Thoracic aorta endothelial cell (primary cell): ENCODE measurements at places on chromosomes 5 and 9. TPM values are rescaled to one million over a fixed set of nuclear protein-coding genes. Genes with fewer than 3 reads are reported as not detected.

Gene MELK
- total RNA-seq = 53.9 and 73.0 TPM in 2 replicates

Gene PCDHB4
- total RNA-seq = 0.07 and 0.13 TPM in 2 replicates

Gene CLIC3
- total RNA-seq = 0.14 and 0.27 TPM in 2 replicates

Gene SELENOP
- total RNA-seq = 0.66 and 3.4 TPM in 2 replicates

Gene FOXD1
- total RNA-seq = 0.13 TPM in 1 of 2 replicates, not detected in the other

Gene UHRF2
- 168 and 174 TPM in 2 replicates for total RNA-seq

Gene PLAC8L1
- not detected in 2 replicates for total RNA-seq

Gene SLC34A3
- total RNA-seq = not detected in 2 replicates

Gene PCDHGB2
- 1.3 and 2.0 TPM in 2 replicates for total RNA-seq

Gene FST
- total RNA-seq = 58.4 and 88.6 TPM in 2 replicates

Gene TMOD1
- 0.27 and 1.2 TPM in 2 replicates for total RNA-seq

Gene ERGIC1
- total RNA-seq = 74.6 and 145 TPM in 2 replicates

Gene SOX30
- total RNA-seq = not detected in 2 replicates

Gene PDE6A
- not detected in 2 replicates for total RNA-seq

Gene LCN15
- not detected in 2 replicates for total RNA-seq

Gene DIPK1B
- total RNA-seq = 121 and 158 TPM in 2 replicates

Gene PCDHA13
- total RNA-seq = not detected in 2 replicates

Gene TPPP
- total RNA-seq = under 0.01 and 0.36 TPM in 2 replicates

Gene FPGS
- total RNA-seq = 102 and 107 TPM in 2 replicates

Gene SLC27A6
- 0.07 TPM in 1 of 2 replicates, not detected in the other for total RNA-seq

Gene GLDC
- 17.4 and 22.8 TPM in 2 replicates for total RNA-seq

Gene EIF4E1B
- not detected in 2 replicates for total RNA-seq

Gene C9orf43
- 0.66 and 1.0 TPM in 2 replicates for total RNA-seq

Gene SPINK7
- not detected in 2 replicates for total RNA-seq

Gene GGTA1
- 0.27 and 0.29 TPM in 2 replicates for total RNA-seq

Gene GNA14
- total RNA-seq = 3.9 and 5.2 TPM in 2 replicates

Gene HIGD2A
- 37.5 and 46.7 TPM in 2 replicates for total RNA-seq

Gene SLC6A3
- total RNA-seq = not detected in 2 replicates

Gene C7
- 1.7 TPM in 1 of 2 replicates, not detected in the other for total RNA-seq

Gene BRD3
- total RNA-seq = 7.6 and 14.1 TPM in 2 replicates

Gene NR5A1
- not detected in 2 replicates for total RNA-seq

Gene TAF1L
- total RNA-seq = under 0.01 TPM in 1 of 2 replicates, not detected in the other
